Activated CD4-positive, alpha-beta T cell treated with anti-CD3 and anti-CD28 coated beads, Interleukin-2, amount 50 U/mL, for 24 hours (primary cell): ENCODE measurements at places on chromosomes 1 and 21.

GRCh38 chr1:226980565-226981385, 40.7 kb downstream of the COQ8A start:
- DNase-seq: no peak

DNA sequence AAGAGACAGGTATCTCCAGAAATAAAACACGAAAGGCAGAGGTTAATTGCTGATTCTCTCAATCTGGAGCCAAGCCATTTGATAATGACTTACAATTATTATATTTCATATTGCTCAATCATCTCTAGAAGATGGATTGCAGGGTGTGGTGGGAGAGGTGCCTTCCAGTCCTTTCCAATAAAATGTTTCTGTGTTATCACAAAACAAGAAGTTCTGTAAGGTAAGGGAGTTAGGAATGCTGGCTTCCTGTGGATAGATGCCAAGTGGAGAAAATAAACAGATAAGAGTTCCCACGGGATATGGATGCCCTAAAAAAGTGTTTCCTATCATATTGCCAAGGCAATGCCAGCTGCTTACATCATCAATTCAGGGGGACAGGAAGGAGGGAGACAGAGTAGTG, 7.2 kb upstream of the CCN1 start:
- no peak for DNase-seq

DNA sequence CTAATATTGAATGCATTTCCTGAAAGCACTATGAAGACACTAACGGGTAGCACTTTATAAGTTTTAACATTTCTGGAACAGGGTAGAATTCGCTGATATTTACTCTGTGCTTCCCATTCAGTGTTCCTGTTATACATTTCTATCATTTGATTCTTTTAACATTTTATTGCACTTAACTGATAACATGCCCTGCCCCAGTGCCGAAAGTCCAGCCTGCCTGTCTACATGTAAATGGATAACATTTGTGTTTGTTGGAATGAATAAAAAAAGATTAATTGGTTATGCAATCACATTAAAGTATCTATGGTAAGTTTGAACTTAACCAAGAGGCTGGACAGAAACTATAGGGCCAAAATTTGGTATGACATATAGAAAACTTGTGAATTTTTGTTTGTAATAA, 790.5 kb upstream of the TPTE start:
- no peak for DNase-seq

GRCh38 chr1:5312862-5313261, 658.5 kb downstream of the AJAP1 start:
- DNase-seq: no peak
